Breast epithelium (tissue), 4 donors: ENCODE measurements at places on chromosomes 12 and 14.
A peak's percentile ranks its signal among the peaks of the same experiment; 100 is the strongest.

- H3K36me3 ChIP-seq: no peaks in the 10 kb centered on the region
- H3K4me1 ChIP-seq: no peaks in the 10 kb centered on the region
- no peak overlapping the region for H3K27ac ChIP-seq
- no peak for DNase-seq
Observed at GRCh38 chr12:29543036-29543435, 45.5 kb upstream of the OVCH1 start.

DNA sequence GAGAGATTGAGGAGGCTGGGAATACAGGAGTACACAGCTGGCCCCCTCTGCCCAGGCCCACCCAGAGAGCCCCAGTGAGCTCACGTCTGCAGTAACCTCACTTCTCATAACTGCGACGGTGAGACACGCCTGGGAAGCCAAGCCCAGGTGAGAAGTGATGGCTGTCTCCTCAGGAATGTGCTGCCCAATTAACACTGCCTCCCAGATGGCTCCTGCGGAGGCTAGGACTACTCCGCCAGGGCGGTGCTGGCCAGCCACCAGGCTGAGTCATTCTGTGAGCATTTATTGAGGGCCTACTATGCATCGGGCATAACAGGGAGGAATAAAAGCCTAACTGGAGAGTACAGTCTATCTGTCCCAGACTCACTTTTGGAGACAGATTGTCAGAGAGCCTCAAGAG is 9.3 kb upstream of the TMEM106C start:
- no peak overlapping the region for H3K4me3 ChIP-seq
- no peaks in the 10 kb centered on the region for H3K36me3 ChIP-seq
- H3K4me1 ChIP-seq: no peaks in the 10 kb centered on the region
- H3K27me3 ChIP-seq: no peaks in the 10 kb centered on the region
- no peak overlapping the region for H3K27ac ChIP-seq

GRCh38 chr12:111597831-111598636 is 1.1 kb downstream of the ATXN2 start:
- H3K4me1 ChIP-seq: peaks cover 10% of the 10 kb centered on the region
- DNase-seq: peak; percentile 57
- H3K36me3 ChIP-seq: no peaks in the 10 kb centered on the region
- H3K4me3 ChIP-seq: peak overlapping the region; percentile 86

DNA sequence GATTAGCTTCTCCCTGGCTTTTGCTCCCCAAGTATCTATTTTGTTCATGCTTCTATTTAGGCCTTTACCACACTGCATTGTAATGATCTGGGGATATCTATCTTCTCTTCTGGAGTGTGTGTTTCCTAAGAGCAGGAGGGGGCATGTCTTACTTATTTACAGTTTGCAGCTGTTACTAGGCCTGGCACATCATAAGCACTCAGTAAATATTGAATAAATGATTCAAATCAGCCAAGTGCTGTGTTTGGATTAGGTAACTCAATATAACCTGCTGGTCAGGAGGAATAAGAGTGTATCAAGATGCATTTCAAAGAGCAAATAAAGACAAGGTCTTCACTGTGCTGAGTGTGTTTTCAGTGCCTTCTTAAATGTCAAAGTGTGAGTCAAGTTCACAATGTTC is 186.1 kb downstream of the FOXG1 start:
- H3K36me3 ChIP-seq: no peaks in the 10 kb centered on the region
- no peak overlapping the region for H3K27ac ChIP-seq
- no peak overlapping the region for H3K4me3 ChIP-seq
- no peaks in the 10 kb centered on the region for H3K27me3 ChIP-seq
- no peaks in the 10 kb centered on the region for H3K4me1 ChIP-seq
- DNase-seq: no peak

- no peak overlapping the region for H3K4me3 ChIP-seq
- H3K27me3 ChIP-seq: no peaks in the 10 kb centered on the region
- peak overlapping the region; percentile 23 for H3K27ac ChIP-seq
- H3K36me3 ChIP-seq: no peaks in the 10 kb centered on the region
- DNase-seq: no peak
- peaks cover 28% of the 10 kb centered on the region for H3K4me1 ChIP-seq
Observed at GRCh38 chr12:64672925-64673409, 62.7 kb downstream of the RASSF3 start.

GRCh38 chr12:131869871-131870418 is 24.5 kb upstream of the ULK1 start:
- H3K27ac ChIP-seq: no peak overlapping the region
- H3K27me3 ChIP-seq: no peaks in the 10 kb centered on the region
- H3K36me3 ChIP-seq: no peaks in the 10 kb centered on the region
- no peak for DNase-seq

DNA sequence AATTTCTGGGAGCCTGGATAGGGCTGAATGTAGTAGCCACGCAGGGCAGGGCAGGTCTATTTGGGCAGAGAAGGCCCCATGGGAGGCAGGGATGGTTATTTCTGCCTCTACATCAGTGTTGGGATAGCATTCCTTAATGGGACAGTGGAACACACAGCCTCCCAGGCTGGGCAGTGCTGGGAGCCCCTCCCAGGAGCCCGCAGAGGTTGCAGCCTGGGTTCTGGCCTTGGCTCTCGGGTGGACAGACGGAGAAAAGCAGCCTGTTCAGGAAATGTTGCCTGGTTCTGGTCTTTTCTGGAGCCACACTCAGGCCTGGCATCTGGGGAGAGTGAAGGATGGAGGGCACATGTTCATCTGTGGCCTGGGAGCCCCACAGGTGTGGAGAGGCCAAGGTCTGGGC is 479 bp upstream of the NOS1 start:
- DNase-seq: no peak
- H3K27me3 ChIP-seq: peaks cover 87% of the 10 kb centered on the region
- no peaks in the 10 kb centered on the region for H3K36me3 ChIP-seq
- no peaks in the 10 kb centered on the region for H3K4me1 ChIP-seq
- H3K27ac ChIP-seq: no peak overlapping the region
- no peak overlapping the region for H3K4me3 ChIP-seq

DNA sequence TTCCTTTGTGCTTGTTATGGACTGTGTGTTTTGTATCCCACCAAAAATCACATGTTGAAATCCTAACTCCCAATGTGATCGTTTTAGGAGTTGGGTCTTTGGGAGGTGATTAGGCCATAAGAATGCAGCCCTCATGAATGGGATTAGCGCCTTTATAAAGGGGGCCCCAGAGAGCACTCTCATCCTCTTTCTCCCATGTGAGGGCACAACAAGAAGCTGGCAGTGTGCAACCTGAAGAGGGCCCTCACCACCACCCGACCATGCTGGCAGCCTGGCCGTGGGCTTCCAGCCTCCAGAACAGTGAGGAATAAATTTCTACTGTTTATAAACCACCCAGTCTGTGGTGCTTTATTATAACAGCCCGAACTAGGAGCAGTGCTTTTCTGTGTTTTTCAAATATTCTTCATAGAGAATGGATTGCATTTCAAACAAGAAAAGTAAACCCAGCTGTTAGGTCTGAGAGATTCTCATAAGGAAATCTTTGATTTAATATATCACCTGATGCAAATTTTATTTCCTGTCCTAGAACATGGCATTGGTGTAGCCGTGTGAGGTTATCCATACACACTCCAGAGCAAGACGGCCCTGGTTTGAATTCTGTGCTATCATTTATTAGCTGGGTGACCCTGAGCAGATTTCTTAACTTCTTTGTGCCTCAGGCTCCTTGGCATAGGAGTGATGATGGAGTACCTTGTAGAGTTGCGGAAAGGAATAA is 27.8 kb downstream of the HSPB8 start:
- H3K27me3 ChIP-seq: no peaks in the 10 kb centered on the region
- H3K36me3 ChIP-seq: no peaks in the 10 kb centered on the region
- no peak overlapping the region for H3K4me3 ChIP-seq

DNA sequence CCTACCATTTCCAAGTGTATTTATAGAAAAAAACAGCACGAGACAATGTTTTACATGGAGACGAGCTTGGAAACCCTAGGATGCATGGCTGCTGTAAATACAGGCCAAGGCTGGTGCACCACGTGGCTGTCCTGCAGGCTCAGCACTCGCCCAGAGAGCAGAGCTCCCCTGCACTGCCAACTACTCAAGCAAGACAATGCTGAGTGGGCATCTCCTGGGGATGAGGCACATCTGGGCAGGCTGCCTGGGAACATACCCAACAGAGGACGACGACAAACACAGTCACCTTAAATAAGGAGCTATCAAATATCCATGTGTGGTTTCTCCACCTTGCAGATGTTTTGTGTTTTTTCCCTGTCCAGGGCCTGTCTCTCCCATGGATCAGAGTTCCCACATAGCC is 128.3 kb upstream of the PRMT8 start:
- no peak for DNase-seq
- no peak overlapping the region for H3K27ac ChIP-seq
- H3K4me1 ChIP-seq: no peaks in the 10 kb centered on the region
- no peaks in the 10 kb centered on the region for H3K27me3 ChIP-seq

DNA sequence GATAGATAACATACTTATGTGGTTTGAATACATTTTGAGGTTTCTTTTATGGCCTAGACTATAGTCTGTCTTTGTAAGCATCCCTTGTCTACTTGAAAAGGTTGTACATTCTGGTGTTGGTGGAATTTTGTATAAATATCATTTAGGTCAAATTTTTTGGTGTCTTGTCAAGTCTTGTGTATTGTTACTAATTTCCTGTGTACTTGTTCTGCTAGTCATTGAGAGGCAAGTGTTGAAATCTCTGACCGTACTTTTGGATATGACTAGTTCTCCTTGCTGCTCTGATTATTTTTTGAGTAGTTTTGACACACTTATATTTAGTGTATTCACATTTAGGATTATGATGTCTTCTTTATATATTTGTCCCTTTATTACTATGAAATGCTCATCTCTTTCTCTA is 219.6 kb downstream of the CCDC91 start:
- no peaks in the 10 kb centered on the region for H3K36me3 ChIP-seq
- H3K4me1 ChIP-seq: no peaks in the 10 kb centered on the region
- DNase-seq: no peak
- H3K27ac ChIP-seq: no peak overlapping the region
- H3K27me3 ChIP-seq: no peaks in the 10 kb centered on the region

- DNase-seq: no peak
- H3K36me3 ChIP-seq: no peaks in the 10 kb centered on the region
- H3K27ac ChIP-seq: no peak overlapping the region
- H3K27me3 ChIP-seq: no peaks in the 10 kb centered on the region
Observed at GRCh38 chr14:59177262-59177661, 11.2 kb upstream of the DAAM1 start.

DNA sequence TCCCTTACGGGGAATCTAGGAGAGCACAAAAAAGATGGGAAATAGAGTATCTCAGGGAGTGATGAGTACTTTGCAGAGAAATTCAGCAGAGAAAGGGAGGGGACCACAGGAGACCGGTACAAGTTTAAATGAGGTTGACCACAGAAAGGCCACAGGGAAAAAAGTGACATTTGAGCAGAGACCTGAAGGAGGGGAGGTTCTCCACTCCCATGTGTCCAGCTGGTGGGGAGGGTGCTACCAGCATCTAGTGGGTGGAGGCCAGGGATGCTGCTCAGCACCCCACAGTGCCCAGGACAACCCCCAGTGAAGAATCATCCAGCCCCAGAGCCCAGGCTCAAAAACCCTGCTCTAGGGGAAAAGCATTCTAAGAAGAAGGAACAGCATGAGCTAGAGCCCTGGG is 34.6 kb downstream of the TESC start:
- DNase-seq: no peak
- H3K36me3 ChIP-seq: no peaks in the 10 kb centered on the region
- H3K4me3 ChIP-seq: no peak overlapping the region
- H3K27ac ChIP-seq: no peak overlapping the region
- H3K27me3 ChIP-seq: no peaks in the 10 kb centered on the region
- no peaks in the 10 kb centered on the region for H3K4me1 ChIP-seq

GRCh38 chr14:59244581-59244980 is 56.1 kb downstream of the DAAM1 start:
- no peaks in the 10 kb centered on the region for H3K36me3 ChIP-seq
- no peak overlapping the region for H3K4me3 ChIP-seq
- peak overlapping the region; percentile 2 for H3K27ac ChIP-seq
- no peak for DNase-seq

DNA sequence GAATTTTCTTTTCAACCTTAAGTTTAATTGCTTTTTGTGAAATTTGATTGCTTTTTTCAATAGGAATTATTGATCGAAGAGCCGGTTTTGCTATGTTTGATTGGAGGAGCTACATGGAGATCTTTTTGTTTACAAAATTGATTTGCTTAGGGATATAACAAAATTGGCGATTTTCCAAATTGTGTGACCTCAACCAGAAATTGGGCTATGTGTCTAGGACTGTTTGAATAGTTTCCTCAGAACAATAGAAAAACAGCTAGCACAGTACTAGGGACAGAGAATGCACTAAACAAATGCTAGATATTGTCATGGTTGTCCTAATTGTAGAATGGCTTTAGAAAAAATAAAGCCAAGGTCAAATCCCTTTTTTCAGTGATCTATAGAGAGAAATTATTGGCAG is 2.4 kb downstream of the SLC17A8 start:
- H3K4me1 ChIP-seq: no peaks in the 10 kb centered on the region
- H3K27ac ChIP-seq: no peak overlapping the region
- DNase-seq: no peak
- peaks cover 5% of the 10 kb centered on the region for H3K27me3 ChIP-seq
- H3K36me3 ChIP-seq: no peaks in the 10 kb centered on the region

DNA sequence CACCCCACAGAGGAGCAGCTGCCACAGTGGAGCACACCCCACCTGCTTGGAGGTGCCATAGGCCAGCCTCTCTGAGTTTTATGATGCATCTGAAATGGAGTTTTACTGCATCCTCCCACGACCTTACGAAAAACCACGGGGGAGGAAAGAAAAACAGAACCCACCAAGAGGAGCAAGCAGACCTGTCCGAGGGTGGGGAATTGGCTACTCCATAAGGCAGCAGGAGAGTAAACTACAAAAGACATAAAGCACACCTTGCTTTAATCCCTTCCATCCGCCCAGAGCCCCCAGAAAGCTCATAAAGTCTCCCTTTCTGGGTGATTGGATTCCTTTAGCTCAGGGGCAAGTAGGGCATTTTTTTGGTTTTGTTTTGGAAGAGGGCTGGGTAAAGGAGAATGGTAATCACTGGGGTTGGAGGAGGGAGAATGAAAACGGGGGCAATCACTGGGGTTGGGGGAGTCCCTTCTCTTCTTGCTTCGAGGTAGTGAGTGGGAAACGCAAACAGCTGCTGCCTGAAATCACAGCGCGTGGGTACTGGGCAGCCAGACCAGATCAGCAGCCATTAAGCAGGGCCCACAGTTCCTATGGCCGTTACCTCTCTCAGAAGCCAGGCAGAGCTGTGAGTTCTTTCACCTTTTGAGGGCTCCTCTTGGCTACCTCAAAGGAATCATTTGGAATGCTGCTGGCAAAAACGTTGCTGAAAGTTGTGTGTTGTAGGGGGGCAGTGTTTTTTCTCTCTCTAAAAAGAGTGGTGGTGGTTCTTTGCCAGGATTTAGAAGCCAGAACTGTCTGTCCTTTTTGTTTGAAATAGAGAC is 433.6 kb downstream of the ZFP36L1 start:
- H3K27me3 ChIP-seq: no peaks in the 10 kb centered on the region
- H3K36me3 ChIP-seq: no peaks in the 10 kb centered on the region
- peak overlapping the region; percentile 73 for H3K27ac ChIP-seq
- no peaks in the 10 kb centered on the region for H3K4me1 ChIP-seq

DNA sequence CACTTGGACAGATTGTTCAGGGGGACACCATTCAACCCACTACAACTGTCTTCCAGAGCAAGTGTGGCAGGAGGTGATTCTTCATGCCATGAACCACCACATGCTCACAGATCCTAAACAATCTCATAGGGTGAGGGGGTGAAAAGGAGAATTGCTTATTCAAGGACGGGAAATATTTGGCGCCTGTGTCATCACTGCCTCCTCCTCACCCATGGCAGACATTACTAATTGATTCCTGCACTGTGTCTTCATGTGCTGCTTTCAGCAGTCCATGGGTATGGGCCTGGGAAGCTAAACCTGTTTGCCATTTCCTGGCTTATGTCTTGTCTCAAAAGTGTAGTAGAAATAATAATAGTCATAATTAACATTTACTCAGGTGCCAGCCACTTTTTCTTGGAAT is 31.3 kb downstream of the MMAB start:
- no peak for DNase-seq
- no peak overlapping the region for H3K27ac ChIP-seq
- no peaks in the 10 kb centered on the region for H3K27me3 ChIP-seq
- H3K36me3 ChIP-seq: no peaks in the 10 kb centered on the region
- H3K4me1 ChIP-seq: no peaks in the 10 kb centered on the region
